T follicular helper cell (primary cell): ENCODE measurements at places on chromosomes 3 and 15.

- no peak for DNase-seq
Measured at GRCh38 chr3:34178415-34178814, 380.0 kb downstream of the PDCD6IP start.

DNA sequence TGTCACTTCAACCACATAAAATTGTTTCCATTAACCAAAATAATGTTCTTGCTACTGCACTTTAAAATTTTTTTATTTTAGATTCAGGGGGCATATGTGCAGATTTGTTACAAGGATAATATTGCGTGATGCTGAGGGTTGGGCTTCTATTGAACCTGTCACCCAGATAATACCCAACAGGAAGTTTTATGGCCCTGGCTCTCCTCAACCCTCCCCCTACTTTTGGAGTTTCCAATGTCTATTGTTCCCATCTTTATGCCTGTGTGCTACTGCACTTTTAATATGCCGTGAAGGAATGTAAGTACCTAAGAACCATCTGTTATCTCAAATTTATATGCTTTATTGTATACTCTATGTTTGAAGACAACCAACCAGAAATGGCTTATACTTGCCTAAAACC lies 42.0 kb upstream of the IMPG2 start:
- no peak for DNase-seq

GRCh38 chr15:70741107-70741531 lies 22.2 kb downstream of the UACA start:
- no peak for DNase-seq

- no peak for DNase-seq
Measured at GRCh38 chr15:38217191-38217595, 35.4 kb upstream of the SPRED1 start.

GRCh38 chr3:50127251-50127691 lies 27.9 kb upstream of the SEMA3F start:
- no peak for DNase-seq
